Erythroblast (primary cell): ENCODE measurements at places on chromosomes 13 and 19.
A peak's percentile ranks its signal among the peaks of the same experiment; 100 is the strongest.

DNA sequence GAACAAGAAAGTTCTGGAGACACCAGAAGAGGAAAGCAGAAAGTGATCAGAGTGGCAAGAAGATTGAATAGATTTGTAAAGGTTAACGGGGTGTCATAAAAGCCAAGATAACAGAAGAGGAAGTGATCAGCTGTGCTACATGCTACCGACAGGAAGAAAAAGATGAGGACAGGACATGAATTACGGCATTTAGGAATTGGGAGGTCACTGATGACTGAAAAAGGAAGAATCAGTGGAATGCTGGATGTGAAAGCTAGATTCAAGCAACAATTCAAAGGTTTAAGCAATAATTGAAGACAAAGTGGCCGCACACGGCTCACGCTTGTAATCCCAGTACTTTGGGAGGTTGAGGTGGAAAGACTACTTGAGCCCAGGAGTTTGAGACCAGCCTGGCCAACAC lies 15.1 kb downstream of the ZNF160 start:
- no peak for DNase-seq

DNA sequence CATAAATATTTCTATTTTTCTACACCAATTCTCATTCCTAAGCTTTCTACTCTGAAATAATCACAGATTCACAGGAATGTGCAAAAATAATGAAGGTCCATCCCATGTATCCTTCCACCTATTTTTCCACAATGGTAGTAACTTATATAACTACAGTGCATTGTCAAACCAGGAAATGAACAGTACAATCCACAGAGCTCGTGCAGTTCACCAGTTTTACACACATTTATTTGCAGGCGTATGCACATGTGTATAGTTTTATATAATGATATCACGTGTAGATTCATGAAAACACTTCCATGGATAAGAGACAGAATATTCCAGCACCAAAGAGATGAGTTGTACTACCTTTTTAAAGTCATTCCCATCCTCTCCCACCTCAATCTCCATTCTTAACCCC lies 12.9 kb downstream of the EEF1AKMT1 start:
- DNase-seq, result no peak

GRCh38 chr13:107117327-107118012 lies 549.5 kb upstream of the ARGLU1 start:
- no peak for DNase-seq

- no peak for DNase-seq
Observed at GRCh38 chr13:48491423-48492095, 41.3 kb downstream of the RCBTB2 start.

DNA sequence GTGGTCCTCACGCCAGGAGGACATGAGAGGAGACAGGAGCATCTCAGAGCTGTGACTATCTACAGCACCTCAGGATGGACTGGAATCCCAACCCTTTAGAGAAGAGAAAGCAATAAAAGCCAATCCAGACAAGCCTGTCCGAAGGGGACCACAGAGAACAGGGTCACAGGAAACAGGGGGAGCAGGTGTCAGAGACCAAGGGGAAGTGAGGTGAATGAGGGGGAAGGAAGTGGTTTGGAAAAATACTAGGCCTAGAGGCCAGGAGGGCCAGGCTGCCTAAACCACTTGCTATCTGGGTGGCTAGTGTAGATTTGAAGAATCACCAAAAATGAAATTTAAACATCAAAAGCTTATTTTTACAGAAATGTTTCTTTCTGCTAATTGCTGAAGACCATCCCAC lies 16.2 kb downstream of the TMTC4 start:
- no peak for DNase-seq

DNA sequence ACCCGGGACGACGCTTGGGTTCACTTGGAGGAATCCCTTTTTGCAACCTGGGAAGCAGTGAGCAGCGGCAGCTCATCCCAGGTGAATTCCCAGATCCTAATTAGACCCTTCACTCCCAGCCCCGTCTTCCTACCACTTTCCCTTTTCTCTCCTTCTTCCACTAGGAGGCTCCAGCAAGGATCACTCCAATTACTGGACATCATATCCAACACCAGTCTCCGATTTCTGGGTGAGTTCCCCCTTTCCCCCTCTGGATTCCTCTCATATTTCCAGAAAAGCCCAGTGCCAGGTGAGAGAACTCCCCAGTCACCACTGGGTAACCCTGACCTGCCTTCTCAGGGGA lies 17.1 kb upstream of the ZSCAN4 start:
- no peak for DNase-seq

- DNase-seq, result no peak
Observed at GRCh38 chr13:53138376-53139036, 109.9 kb downstream of the OLFM4 start.

DNA sequence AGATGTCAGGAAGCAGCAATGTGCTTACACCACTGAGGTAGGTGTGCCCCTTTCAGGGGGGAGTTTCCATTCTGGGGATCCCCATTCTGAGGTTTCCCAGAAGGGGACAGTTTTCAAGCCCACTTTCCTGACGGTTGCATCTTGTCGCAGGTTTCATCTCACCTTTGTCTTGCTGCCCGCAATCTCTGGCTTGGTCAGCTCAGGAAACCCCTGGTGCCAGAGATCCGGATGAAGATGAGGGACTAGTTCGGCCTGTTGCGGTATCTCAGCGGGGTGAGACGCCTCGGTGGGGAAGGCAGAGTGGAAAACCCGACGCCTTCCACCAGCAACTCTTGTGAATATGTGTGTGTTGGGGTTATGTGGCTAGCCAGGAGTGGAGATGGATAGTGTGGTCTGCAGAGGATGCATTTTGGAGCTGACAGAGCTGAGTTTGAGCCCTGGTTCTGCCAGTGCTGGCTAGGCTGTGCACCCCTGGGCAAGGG lies 13.1 kb downstream of the TNFSF9 start:
- no peak for DNase-seq

DNA sequence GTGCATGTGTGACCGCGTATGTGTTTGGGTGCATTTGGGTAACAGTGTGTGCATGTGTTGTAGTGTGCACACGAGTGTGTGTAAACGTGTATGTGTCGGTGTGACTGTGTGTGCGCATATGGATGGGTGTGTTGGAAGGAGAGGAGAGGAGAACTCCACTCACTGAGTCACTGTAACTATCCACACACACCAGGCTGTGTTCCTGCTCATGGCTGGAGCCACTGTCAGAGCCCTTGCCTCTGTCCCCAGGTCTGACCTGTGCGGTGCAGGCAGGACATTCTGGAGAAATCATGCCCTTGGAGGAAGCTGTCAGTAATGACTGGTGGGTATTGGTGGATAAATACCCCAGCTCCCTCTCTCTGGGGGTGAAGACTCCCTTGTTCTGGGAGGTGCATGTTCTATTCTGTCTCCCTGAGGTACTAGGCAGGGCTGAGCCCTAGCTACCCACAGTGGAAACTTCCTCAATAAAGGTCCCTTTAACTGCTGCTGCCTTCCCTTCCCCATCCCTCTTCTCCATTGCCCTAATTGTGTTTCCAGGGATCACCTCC lies 48.4 kb downstream of the CYP4F22 start:
- no peak for DNase-seq

DNA sequence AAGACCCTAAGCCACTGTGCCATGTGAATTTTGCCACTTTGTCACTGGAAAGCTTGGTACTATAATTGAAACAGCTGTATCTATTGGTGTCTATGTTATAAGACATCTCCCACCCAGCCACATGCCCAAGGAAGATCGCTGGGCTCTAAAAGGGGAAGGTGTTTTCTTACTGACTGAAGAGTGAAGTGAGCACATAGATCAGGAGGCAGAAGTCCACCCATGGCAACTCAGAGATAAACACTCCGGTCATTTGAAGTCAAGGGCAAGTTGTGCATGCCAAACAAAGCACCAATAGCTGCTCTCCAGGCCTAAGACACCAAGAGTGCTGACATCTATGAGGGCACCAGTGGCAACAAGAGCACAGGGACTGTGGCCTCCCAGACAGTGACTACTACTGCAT lies 153.8 kb downstream of the KCTD12 start:
- no peak for DNase-seq

DNA sequence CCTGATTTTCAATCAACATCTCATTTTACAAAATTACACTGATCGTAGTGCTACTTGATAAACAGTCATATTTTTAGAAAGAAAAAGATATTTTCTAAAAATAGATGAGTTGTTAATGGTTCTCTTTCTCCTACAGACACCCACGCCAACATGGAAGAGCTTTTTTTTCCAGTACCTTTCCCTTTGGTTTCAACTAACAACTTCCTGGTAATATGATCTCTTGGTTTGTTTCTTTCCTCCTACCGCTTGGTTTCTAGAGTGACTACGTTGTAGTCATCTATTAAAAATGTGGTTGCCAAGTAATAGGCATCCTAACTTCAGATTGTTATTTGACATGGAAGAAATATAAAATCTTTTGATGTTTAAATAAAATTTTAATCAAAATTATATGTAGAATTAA lies 189.0 kb downstream of the LACC1 start:
- no peak for DNase-seq

DNA sequence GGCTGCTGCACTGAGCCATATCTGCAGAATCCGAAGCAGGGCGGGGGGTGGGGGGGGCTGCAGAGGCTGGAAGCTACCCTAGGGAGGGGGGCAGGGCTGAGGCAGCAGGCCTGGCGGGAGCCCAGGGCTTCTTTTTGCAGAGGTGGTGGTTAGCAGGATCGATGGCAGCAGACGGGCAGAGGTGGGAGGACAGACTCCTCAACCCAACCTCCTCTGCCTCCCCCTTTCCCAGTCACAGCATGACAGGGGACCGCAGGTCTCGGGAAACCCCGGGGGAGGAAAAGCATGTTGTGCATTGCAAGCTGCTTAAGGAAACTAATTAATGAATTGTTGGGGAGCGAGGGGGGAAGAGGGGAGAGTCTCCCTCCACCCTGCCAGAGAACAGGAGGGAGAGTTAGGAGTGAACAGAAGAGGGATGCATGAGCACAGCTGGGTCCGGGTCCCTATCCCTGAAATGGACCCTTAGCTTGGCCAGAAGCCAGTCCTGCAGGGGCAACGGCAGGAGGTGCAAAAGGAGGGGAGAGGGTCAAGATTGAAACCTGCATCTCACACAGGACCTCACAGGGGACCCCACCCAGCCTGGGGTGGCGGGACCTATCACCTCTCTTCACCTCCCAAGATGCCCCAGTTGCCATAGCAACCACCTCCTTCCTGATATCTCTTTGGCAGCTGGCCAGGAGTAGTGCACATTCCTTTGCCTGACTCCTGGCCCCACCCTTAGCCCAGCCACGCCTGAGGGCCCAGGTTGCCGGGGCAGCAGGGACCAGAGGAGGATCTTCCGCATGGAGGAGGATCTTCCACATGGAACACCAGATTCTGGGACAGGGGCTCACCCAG lies 1.8 kb downstream of the FXYD7 start:
- DNase-seq, result peak; percentile 35

GRCh38 chr13:99416411-99417121 lies 84.7 kb upstream of the TM9SF2 start:
- DNase-seq, result no peak

DNA sequence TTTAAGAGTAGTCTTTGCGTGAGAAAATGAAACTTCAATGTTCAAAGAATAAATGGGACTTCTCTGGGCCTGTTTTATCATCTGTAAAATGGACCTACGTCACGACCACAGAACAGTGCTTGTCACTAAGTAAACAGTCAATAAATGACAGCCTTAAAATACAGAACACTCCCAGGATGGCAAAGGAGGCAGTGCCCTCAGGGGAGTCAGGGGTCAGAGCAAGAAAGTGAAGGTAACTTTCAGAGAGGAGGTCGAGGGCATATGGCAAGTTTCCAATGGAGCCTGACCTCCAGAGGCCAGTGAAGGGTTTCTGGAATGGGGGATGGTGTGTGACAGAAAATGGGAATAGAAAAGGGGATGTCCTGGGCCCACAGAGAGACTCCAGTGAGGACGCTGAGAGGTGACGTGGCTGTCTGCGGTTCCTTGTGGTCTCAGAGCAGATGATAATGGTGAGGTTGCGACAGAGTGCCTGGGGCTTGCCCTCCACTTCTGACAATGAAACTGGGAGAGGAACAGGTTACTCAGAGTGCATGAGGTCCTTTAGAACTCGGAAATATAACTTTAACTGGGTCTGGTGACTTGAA lies 91.8 kb downstream of the UBL3 start:
- DNase-seq, result no peak

GRCh38 chr13:29451976-29452375 lies 143.5 kb downstream of the SLC7A1 start:
- DNase-seq, result no peak

DNA sequence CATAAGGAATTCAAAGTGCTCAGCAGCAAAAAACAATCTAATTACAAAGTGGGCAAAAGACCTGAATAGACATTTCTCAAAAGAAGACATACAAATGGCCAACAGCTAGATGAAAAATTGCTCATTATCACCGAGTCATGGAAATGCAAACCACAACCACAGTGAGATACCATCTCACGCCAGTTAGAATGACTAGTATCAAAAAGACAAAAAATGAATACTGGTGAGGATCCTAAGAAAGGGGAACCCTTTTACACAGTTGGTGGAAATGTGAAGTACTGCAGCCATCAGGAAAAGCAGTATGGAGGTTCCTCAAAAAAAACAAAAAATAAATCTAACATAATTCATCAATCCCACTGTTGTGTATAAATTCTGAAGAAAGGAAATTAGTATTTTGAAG lies 1206.1 kb downstream of the EFNB2 start:
- peak; percentile 1 for DNase-seq

- DNase-seq, result no peak
Observed at GRCh38 chr19:17306285-17306714, 628 bp downstream of the MRPL34 start.

- no peak for DNase-seq
Observed at GRCh38 chr19:45765702-45766295, 3.3 kb downstream of the SIX5 start.

DNA sequence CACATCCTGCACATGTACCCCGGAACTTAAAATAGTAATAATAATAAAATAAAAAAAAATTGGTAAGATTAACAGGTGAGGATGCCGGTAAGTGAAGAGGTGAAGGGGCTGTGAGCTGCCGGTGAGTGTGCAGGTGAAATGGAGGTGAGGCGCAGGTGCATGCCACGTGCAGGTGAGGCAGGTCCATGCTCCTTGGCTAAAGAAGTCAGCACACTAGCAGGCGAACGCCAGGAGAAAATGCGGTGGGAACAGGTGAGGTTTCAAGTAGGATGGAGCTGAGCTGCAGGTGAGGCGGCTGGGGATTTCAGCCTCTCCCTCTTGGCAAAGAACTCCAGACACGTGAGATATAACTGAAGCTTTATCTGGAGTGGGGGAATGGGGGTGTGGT lies 7.5 kb upstream of the TNFSF14 start:
- DNase-seq, result no peak

- no peak for DNase-seq
Observed at GRCh38 chr19:10888421-10888866, 17.1 kb downstream of the CARM1 start.

DNA sequence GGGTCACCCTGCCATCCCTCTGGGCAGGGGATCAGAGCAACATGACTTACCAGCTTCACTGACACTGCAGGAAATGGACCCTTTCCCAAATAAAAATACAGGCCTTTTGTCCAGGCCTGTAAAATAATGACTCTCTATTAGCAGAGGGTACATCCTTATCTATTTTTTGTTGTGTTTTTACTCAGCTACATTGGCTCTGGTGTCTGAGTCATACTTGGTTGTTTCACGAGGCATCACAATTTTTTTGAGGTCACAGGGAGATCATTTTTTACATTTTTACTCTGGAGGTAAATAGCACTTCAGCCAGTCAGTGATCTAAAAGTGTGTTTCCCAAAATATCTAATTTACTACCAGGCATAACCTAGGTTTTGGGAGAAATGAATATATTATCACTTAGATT lies 6.9 kb upstream of the HTR2A start:
- no peak for DNase-seq

GRCh38 chr13:112756967-112757758 lies 67.3 kb downstream of the ATP11A start:
- DNase-seq, result no peak
